ENCODE measurements at places on chromosomes 2 and 18. TPM values are rescaled to one million over a fixed set of nuclear protein-coding genes. Genes with fewer than 3 reads are reported as not detected.

CCDC68 gene
- 5.5 TPM for total RNA-seq

COLEC11 gene
- total RNA-seq = not detected

MRO gene
- not detected for total RNA-seq

NOL4 gene
- 0.52 TPM for total RNA-seq

FABP1 gene
- not detected for total RNA-seq

RAB6C gene
- total RNA-seq = not detected

ANKRD36 gene
- 14.8 TPM for total RNA-seq

SERPINB12 gene
- not detected for total RNA-seq

ZNF396 gene
- total RNA-seq = 6.0 TPM

MYO1B gene
- 157 TPM for total RNA-seq

SPATA3 gene
- not detected for total RNA-seq

PSMA8 gene
- total RNA-seq = not detected

GTF2A1L gene
- 0.50 TPM for total RNA-seq

CCDC74A gene
- 9.1 TPM for total RNA-seq
